ENCODE measurements at places on chromosomes 5 and 9. TPM values are rescaled to one million over a fixed set of nuclear protein-coding genes. Genes with fewer than 3 reads are reported as not detected.

DNA sequence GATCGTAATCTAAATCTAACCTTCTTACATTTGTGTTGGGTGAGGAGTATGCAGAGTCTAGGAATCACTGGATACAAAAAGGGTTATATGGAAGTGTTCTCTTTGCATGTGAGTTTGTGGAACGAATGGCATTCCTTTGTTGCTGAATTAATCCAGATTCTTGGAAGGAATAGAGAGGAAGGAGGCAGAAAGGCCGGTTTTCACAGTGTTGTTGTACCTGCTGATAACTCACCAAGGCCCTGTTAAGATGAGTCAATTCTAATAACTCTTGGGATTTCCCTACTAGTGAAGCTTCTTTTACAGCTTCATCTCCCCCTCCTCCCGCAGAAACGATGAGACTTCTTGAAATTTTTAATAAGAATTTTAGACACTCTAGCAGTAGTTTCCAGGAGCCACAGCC, 84.0 kb downstream of the ZSWIM6 start:
- DNase-seq: no peak

DNA sequence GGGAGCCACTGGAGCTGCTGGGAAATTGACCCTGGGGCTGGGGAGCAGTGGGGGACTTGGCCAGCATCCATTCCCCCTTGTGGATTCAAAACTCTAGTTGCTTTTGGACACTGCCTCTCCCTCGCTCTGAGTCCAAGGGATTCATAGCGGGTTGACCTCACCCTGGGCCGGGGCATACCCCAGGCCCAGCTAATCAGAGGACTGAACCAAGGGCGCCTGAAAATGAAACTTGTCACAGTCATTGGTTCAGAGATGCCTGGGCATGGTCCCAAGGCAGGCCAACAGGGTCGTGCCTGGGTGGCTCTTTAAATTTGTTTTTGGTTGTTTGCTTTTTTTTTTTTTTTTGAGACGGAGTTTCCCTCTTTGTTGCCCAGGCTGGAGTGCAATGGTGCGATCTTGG, 22.6 kb downstream of the STK10 start:
- DNase-seq: no peak

- no peak for DNase-seq
These were observed 59.0 kb downstream of the SCAMP1 start for GRCh38 chr5:78419396-78419795.

GRCh38 chr5:89546657-89547056, 663.7 kb upstream of the MEF2C start:
- no peak for DNase-seq

GRCh38 chr5:81779125-81779915, 28.4 kb upstream of the SSBP2 start:
- no peak for DNase-seq

DNA sequence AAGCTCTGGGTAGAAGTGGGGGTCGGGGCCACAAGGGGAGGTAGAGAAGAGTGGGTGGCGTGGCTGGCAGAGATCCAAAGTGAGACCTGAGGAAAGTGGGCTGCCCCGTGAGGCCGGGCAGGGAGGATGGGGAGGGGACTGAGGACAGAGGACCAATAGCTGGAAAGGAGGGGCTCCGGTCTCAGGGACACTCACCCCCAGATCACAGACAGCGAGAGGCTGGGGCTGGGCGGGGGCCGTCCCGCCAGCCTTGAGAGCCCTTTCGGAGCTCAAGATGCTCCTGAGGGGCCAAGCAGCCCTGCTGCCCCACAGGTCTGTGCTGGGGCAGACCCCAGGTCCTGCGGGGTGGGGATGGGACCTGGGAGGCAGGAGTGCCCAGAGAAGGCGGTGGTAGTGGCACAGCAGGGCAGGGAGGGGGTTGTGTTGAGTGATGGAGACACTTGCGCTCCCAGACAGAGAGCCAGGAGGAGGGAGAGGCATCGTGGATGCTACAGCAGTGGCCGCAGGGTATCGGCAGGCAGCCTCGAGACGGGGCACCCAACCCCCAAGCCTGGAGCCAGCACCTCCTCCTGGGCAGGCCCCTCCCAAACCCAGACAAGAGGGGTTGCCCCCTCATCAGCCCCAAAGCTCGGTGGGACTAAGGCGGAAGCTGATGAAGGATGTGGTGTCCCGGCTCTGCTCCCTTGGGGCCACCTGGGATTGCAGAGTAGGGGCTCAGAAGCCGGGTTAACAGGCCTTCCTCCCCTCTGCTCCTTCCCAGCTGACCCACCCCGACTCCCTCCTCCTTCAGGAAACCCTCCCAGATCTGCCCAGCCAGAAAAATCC, 3.4 kb downstream of the SARDH start:
- no peak for DNase-seq

DNA sequence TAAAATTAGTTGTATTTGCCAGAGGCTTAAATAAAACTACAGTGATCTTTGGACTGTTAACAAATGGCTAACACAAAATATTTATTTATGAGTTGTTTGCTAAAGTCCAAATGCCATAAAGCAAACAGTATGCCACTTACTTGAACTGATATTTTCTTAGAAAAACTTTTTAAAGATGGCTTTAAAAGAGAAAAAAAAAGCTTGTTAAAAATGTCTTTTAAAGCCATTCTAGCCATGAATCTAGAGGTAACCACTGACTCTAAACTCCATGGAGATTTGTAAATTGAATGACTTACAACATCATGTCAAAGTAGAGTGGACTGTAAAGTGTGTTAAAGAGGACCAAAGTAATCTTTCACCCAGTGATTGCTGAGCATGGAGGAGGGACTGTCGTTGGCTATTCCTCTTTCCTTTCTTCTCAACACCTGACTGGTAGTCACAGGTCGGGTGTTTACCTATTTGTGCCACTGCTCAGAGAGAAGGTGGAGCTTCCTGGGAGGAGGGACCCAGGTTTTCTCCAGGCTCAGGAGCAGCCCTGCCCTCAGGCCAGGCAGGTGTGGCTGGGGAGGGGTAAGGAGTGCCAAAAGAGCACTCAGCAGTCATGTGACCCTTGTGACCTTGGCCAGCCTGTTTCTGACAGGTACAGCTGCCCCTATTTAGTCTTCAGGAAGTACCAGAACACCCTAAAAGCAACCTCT, 69.1 kb upstream of the TJP2 start:
- no peak for DNase-seq

GRCh38 chr9:131593936-131594665, 48.8 kb downstream of the PRRT1B start:
- DNase-seq: no peak

GRCh38 chr5:103929338-103930013, 366.9 kb upstream of the NUDT12 start:
- no peak for DNase-seq

DNA sequence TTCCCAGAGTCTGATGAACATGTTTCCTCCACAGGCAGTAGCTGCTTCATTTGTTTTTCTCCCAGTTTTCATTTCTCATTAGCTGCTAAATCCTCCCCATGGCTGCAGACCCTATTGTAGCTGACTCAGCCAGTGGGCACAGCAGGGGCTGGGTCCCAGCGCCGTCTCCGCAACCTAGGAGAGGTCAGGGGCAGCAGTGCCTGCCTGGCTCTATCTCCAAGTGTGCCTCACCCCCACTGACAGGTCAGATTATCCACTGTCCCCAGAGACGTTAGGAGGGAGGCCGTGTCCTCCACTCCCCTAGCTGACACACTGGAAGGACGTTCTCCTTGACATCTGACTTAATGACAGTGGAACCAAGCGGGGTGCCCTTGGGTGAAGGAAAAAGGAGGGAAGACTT, 31.1 kb downstream of the KCNIP1 start:
- DNase-seq: no peak

DNA sequence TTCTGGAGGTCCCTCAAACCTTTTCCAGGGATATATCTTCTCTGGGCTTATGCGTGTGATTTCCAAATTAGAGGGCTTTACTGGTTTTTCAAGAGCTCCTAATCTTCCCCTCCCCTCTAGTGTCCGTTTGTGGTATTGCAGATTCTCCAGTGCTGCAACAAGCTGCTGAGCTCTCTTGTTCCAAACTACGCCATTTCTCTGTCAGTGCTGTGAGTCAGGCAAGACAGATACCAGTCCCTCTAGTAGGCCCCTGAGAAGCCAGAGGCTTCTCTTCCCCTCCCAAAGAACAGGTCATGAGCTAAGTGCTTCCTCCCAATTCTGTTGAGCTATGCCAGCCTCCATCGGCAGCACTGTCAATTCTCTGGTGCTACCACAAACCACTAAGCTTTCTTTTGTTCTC, 149.5 kb downstream of the FANCC start:
- DNase-seq: peak; percentile 70

GRCh38 chr9:23571414-23572104, 254.5 kb downstream of the ELAVL2 start:
- no peak for DNase-seq

DNA sequence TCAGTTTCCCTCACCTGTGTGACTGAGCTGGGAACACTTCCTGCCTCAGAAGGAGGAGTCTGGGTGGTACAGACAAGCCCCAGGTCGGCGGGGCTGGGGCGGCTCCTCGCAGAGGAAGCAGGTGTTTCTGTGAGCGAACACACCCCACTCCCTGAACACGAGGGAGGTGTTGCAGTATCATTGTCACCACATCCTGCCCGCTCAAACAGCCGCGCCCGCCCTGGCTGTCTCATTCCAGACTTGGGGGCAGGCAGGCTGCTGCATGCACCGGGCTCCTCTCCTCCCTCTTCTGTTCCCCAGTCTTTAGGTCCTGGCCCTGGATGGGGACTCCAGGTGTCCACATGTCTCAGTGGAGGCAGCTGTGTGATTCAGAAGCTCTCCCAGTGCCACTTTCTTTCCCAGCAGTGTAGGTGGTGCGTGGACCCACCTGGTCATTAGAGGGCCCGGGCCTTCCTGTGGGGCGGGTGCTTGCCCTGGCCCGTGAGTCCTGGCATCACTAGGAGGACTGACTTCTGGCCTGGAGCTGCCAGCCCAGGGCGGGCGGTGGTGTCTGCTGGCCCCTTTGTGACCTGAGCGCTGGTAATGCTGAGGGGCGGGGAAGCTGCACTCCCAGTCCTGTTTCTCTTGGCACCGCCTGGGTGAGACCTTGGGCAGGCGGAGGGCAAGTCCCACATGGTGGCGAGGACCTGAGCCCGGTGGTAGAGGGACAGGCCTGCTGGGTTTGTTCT, 18.3 kb upstream of the PHYHD1 start:
- DNase-seq: no peak

DNA sequence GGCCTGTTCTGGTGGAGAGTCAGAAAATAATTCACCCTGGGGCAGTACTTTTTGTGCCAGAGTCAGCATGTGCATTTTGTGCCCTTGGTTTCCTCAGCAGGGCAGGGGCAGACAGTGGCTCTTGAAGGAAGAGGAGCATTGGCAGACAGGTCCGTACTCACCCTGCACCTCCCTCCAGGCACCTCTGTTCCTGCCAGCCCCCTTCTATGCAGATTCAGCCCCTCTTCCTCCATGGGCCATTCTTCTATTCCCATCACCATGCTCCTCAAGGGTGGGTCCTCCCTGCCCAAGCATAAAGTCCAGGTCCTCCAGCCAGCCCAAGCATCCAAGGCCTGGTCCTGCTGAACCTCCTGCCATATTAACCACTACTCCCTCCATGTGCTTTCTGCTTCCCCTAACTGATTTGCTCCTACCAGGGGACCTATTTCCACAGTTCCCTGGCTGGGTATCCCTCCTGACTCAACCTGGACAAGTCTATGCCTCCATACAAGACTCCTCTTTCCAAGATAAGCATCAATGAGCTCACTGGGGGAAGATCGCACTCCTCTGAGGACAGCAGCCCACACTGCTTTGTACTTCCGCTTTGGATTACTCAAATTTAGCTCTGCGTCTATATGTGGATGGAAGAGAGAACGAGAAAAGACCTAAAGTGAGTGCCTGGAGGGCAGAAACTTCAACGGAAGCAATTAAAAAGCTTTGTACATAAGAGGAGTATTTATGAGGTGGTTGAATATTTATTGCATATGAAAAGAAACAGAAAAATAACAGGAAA, 9.3 kb upstream of the ACSL6 start:
- no peak for DNase-seq

DNA sequence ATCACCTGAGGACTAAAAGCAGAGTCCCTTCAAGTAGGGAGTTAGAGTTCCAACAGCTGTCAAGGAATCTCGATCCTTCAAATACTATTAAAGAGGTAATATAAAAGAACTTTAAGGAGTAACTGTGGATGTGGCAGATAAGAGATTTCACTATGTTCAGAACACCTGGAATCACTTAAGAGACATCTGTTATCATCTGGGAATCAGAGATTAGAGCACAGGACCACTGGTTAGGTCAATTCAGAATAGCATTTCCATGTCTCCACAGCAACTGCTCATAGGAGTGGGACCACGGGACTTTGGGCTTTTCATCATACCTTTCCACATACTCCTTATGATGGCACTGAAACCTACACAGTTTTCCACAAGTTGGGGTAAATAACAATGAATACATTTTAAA, 216.6 kb downstream of the DENND1A start:
- no peak for DNase-seq

Gene CBY3
- not detected for total RNA-seq

Gene SLC46A2
- not detected for total RNA-seq

Gene PCDHB9
- total RNA-seq: 2.5 TPM

Gene KCNT1
- total RNA-seq: not detected

Gene SNAPC4
- 2.5 TPM for total RNA-seq

Gene SAXO1
- total RNA-seq: not detected

Gene RASEF
- not detected for total RNA-seq

Gene PPP6C
- 32.9 TPM for total RNA-seq

Gene OR1J2
- total RNA-seq: not detected

All from right atrium auricular region (tissue), 2 donors.